ENCODE measurements at places on chromosomes 3 and 15. TPM values are rescaled to one million over a fixed set of nuclear protein-coding genes. Genes with fewer than 3 reads are reported as not detected.

The REC114 gene
- not detected for total RNA-seq

The SH2D7 gene
- not detected for total RNA-seq

The MEX3B gene
- total RNA-seq = 0.74 TPM

The EPHB1 gene
- total RNA-seq = 1.4 TPM

The PAQR9 gene
- 1.8 TPM for total RNA-seq

The KLHL40 gene
- total RNA-seq = not detected

The GCHFR gene
- total RNA-seq = 129 TPM

The CCR5 gene
- total RNA-seq = 0.16 TPM

The ZNF80 gene
- total RNA-seq = 0.24 TPM

The TMC3 gene
- total RNA-seq = not detected

The SQOR gene
- 87.3 TPM for total RNA-seq

The ARPP19 gene
- total RNA-seq = 144 TPM

The VILL gene
- 5.5 TPM for total RNA-seq

The DISP2 gene
- 0.19 TPM for total RNA-seq

Data from omental fat pad (tissue), 4 donors.